Stimulated activated CD4-positive, alpha-beta T cell treated with anti-CD3 and anti-CD28 coated beads, Interleukin-15, amount 100 ng/mL, for 1 hour (primary cell): ENCODE measurements at places on chromosomes 3 and 15.
A peak's percentile ranks its signal among the peaks of the same experiment; 100 is the strongest.

DNA sequence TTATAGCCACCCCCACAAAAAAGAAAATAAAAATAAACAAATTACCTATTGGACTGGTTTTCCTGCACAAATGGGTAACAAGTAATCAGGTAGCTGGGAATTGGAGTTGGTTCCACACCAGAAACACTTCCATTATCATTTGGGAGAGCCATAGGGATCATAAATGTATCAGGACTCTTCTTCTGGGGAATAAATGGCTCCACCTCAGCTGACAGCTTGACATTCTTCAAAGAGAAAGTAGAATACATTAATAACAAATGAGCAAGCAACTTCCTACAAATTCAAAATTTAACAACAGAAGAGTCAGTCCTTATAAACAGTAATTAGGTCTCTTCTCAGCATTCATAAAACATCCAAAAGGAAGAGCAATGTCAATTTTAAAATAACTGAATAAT lies 8.7 kb downstream of the SECISBP2L start:
- no peak for DNase-seq

GRCh38 chr3:151383111-151383510 lies 1.4 kb downstream of the P2RY12 start:
- DNase-seq, result no peak

DNA sequence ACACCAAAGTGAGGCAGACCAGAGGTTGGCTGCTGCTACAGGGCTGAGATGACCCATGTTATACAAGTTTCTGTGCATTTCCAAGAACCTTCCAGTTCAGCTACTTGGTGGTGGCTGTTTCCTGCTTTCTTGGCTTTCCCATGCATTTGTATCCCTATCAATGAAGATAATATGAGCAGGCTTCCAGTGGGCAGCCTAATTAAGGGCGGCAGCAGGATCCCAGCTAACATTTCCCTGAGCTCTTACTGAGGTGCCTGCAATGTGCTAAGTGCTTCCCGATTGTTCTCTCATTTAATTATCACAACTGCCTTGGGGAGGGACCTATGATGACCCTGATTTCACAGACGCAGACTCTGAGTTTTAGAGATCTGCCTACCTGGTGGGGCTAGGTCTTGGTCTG lies 95.5 kb downstream of the FRMD4B start:
- no peak for DNase-seq

DNA sequence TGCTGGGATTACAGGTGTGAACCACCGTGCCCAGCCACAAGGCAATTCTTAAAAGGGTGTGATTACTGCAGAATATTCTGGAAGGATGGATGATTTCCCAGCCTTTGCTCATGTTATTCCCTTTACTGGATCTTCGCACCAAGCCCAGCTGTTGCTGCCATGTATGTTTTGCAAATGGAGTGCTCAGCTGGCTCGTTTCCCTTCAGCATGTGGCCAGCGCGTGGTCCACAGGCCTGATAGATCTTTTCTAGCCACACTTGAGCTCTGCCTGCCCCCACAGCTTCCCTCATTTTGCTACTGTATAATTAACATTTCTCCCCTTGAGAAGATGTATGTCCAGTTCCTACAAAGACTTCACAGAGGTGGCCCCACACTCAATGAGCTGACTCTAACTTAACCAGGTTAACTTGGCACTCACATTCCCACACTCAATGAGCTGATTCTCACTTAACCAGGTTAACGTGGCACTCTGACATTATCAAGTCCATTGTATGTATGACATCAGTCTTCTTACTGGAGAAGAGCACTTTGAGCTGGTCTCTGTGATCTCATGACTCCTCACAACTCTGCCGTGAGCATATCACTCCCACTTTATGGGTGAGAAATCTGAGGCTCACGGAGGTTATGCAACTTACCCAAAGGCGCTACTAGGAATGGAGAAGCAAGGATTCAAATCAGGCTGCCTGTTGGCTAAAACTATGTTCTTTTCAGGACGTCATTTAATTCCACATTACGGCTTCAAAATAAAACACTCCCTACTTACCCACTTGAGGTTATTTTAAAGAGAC lies 49.2 kb downstream of the TM4SF4 start:
- DNase-seq, result no peak

- DNase-seq, result no peak
Measured at GRCh38 chr3:29370476-29371420, 89.9 kb downstream of the RBMS3 start.

DNA sequence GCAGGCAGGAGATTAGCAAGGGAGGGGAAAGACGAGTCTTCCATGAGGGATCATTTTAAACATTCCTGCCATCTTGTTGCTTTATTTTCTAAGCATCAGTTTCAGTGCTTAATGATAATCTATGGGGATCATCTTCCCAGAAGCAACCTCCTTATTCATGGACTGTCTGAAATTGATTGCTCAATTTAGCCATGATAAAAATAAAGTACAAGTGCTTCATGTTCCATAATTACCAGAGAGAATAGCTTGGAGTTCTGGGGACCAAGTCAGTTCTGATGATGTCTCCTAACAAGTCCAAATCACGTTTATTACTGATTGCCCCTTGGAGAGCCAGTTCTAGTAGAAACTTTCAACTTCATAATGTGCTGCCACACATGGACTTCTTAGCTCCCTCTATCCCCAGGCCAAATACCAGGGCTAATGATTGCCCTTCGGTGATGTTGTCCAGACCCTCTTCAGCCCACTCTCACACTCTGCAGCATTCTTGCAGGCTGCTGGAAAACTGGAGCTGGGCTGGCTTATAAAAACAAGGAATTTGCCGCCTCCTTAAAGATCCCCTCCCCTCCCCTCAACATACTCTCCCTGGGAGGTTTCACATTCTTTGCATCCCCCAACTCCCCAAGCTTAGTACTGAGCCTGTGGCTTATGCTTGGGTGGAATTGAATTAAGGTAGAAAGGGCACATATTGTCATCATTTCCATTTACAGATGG lies 222.1 kb upstream of the ADAMTS9 start:
- no peak for DNase-seq

DNA sequence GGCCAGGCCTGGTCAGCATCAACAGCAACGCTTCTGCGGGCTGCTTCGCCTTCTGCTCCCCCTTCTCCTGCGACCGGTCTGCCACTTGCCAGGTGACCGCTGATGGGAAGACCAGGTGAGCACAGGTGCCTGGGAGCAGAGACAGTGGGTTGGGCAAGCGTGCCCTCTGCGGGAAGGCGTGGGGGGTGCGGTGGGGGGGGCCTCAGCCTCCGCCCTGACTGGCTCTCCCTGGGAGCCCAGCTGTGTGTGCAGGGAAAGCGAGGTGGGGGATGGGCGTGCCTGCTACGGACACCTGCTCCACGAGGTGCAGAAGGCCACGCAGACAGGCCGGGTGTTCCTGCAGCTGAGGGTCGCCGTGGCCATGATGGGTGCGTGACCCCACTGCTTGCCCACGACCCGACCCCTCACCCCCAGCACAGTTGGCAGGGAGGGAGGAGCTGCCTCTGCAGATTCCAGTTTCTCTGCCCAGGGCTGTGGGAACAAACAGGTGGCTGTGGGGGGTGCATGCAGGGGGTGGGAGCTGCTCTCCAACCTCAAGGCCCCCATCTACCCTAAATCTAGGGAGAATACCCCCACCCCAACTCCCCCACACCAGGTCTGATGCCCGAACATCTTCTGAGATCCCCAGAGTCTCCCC lies 8.8 kb downstream of the STAB1 start:
- DNase-seq, result no peak

DNA sequence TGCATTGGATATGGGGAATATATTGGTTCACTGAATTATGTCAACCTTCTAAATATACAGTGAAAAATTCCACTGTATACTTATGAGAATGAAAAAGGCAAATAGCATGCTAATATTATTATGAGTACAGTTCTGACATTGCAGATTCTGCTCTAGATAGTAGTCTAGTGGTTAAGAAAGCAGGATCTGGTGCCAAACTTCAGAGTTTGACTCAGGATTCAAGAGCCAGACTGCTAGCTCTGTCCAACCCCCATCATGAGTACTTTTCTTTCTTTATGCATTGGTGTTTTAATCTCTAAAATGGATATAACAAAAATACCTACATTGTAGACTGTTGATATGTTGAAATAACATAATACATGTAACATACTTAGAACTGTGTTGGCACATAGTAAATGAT lies 57.3 kb upstream of the PLSCR4 start:
- DNase-seq, result no peak

DNA sequence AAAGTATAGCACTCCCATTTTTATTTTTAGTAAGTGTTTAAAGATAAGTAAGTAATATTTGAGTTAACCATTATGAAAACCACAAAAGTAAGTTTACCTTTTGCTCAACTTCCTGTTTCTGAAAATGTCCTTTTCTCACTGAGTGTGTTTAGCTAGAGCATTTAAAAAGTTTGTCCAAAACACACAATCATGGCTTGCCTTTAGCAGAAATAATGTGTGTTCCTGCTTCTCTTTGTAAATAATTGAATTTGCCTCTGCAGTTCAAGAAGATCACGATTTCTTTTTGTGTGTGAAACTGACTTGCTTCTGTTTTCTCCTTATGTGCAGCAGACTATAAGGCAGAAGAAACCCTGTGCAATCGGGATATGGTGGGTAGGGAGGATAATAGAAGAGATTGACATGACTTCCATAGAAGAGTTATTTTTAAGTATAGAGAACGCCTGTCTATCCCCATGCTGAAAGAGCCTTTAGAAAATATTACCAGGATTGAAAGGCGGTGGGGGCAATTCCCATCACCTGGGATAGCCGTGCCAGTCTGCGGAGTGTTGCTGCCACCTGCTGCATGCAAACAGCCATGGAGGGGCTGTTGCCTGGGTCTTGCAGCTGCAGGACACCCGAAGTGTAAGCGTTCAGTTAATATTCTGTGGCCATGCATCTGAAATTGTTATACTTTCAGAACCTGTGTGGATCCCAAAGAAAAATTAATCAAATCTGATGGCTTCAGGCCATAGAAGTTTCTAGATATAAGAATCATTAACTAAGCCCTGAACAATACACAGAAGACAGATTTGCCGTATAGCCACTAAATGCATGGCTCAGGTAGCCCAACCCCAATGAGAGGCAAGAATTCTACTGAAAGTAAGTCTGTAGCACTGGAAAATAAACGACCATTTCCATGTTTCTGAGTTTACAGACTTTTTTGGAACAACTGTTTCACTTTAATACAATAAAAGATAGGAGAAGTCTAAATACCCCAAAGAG lies 2.4 kb upstream of the CD96 start:
- DNase-seq, result peak; percentile 42

DNA sequence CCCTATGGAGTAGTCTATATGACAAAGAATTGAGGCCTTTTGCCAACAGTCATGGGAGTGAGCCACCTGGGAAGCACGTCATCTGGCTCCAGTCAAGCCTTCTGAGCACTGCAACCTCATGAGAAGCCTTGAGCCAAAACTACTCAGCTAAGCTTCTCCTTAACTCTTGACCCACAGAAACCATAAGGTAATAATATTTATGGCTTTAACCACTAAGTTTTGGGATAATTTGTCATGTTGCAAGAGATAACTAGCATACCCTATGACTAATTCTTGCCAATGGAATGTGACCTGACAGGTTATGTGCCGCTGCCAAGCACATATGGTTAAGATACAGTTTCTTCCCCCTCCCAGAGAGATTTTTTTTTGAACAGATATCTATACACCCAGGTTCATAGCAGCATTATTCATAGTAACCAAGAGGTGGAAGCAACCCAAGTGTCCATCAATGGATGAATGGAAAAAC lies 11.8 kb upstream of the SLC6A11 start:
- no peak for DNase-seq

DNA sequence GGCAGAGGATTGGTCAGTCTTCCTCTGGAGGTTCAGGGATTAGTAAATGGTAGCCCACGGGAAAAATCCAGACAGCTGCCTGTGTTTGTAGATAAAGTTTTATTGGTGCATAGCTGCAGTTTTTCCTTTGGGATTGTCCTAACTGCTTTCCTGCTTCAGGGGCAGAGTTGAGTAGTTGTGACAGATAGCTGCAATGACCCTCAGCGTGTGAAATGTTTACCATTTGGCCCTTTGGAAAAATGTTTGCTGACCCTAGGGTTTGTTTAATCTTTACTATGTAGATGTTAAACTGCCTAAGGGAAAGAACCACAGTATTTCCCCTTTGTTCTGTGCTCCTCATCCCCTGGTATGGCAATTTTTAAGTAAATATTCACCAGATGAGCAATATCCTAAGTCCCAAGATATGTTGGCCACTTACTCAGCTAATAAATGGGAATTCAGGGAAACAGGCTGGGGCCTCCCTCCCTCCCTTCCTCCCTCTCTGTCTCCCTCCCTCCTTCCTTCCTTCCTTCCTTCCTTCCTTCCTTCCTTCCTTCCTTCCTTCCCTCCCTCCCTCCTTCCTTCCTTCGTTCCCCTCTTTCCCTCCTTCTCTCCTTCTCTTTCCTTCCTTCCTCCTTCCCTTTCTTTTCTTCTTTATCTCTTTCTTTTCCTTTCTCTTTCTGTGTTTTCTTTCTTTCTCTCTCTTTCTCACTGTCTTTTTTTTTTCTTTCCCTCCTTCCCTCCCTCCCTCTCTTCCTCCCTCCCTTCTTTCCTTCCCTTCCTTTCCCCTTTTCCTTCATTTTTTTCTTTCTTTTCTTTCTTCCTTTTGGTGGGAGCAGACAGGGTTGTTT lies 234.6 kb upstream of the BHLHE40 start:
- DNase-seq, result no peak

GRCh38 chr15:75195122-75195765 lies 6.4 kb upstream of the C15orf39 start:
- no peak for DNase-seq

DNA sequence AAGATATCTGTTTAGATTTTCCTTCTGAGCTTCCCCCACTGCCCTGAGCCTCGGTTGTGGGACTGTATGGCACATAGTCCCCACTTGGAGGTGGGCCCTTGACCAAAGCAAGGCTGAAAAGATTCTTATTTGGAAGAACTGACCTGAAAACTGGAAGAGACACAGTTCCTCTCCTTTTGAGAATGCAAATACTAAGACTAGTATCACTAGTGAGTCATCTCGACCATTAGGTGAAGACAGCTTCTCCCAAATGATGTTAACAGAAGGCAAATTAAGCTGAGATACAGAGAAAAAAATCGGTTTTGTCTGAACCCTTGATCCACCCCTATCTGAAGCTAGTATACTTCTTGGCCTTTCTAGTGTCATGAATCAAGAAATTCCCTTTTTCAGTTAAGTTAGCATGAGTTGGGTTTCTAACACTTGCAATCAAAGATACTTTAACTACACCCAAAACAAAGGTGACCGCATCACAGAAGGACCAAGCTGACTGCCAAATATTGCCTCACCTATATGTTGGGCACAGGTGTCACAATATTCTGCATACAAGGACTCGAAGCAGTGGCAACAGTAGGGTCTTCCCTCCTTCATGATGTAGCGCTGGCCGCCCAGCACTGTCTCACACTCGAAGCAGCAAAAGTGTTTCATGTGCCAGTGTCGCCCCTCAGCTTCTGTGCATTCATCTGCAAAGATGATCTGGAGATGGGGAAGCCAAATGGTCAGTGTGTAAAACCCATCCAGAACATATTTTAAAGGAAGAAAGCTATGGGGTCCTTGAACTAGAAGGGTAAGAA lies 72.4 kb downstream of the PRICKLE2 start:
- no peak for DNase-seq
